Activated naive CD4-positive, alpha-beta T cell treated with anti-CD3 and anti-CD28 coated beads, Interleukin-2, amount 10 ng/mL, durations not matched to agents 7 days and 5 days (primary cell): ENCODE measurements at places on chromosomes 1 and 21.

- no peak for DNase-seq
Measured at GRCh38 chr1:118252624-118253023, 67.6 kb upstream of the SPAG17 start.

- DNase-seq: no peak
Measured at GRCh38 chr1:59077466-59078069, 219.3 kb upstream of the FGGY start.

- DNase-seq: peak; percentile 26
Measured at GRCh38 chr1:77267035-77267434, 14.8 kb upstream of the AK5 start.

DNA sequence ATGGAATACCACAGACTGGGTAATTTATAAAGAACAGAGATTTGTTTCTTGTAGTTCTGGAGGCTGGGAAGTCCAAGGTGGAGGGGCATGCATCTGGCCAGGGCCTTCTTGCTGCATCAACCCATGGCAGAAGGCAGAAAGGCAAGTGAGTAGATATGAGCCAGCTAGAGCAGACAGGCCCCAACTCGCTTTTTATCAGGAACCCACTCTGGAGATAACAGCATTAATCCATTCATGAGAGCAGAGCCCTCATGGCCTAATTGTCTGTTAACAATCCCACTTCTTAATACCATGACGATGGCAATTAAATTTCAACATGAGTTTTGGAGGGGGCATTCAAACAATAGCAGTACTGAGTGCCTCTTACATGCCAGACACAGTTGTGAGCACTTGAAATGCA lies 87.2 kb upstream of the SOX13 start:
- DNase-seq: no peak

GRCh38 chr1:164683235-164683634 lies 124.3 kb downstream of the PBX1 start:
- no peak for DNase-seq

DNA sequence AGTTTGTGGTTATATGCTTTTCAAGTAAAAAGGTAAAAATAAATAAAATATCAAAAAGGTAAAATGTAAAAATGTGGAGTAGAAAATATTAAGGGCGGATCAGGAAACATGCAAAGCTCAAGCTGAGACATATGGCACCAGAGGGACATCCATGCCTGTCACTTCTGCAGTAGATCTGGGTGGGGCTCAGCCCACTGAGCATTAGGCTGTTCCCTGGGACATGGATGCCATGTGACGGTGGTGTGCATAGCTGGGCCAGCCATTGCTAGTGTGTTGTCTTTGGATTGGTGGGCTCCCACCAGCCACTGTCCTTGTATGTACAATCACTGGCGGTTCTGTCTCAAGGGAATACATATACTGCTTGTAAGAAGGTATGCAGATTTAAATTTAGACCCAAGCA lies 3.0 kb downstream of the TTC13 start:
- no peak for DNase-seq

- no peak for DNase-seq
Measured at GRCh38 chr1:163188947-163189346, 13.8 kb downstream of the RGS5 start.

GRCh38 chr1:230857822-230858221 lies 10.5 kb downstream of the C1orf198 start:
- no peak for DNase-seq

- DNase-seq: no peak
Measured at GRCh38 chr1:208763971-208764370, 519.8 kb upstream of the PLXNA2 start.

DNA sequence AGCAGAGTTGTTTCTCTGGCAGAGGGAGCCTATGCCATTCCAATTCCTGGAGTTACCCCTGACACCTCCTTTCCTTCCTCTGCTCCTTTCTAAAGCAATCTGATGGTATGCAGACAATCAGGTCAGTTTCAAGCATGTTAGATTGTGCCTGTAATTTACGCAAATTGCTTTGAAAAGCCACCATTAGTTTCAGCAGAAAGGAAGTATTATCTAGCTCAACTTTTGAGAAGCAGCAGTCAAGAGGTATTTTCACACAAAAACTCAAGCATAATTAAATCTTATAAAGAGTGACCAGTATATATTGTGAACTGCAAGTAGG lies 2.2 kb downstream of the ERRFI1 start:
- DNase-seq: no peak
